Left renal pelvis (tissue), 4 donors: ENCODE measurements at places on chromosomes 5 and 9.

GRCh38 chr9:26061948-26062575, 383.8 kb upstream of the TUSC1 start:
- DNase-seq, result no peak

DNA sequence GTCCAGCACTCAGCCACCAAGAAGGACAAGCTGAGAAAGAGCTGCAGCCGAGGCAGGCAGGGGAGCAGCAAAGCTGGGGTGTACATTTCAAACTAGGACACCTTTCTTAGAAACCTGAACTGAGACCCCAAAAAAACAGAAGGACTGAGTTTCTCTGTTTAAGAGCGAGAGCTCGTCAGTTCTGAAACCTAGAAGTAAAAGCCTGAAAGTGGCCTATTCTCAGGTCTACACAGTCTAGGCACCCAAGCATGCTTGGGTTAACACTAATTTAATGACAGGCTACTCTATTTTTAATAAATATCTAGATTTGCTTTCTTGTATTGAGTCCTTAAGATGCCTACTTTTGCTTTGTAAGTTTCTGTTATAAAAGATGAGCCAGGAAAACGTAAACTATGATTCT, 49.0 kb upstream of the TLE4 start:
- no peak for DNase-seq

DNA sequence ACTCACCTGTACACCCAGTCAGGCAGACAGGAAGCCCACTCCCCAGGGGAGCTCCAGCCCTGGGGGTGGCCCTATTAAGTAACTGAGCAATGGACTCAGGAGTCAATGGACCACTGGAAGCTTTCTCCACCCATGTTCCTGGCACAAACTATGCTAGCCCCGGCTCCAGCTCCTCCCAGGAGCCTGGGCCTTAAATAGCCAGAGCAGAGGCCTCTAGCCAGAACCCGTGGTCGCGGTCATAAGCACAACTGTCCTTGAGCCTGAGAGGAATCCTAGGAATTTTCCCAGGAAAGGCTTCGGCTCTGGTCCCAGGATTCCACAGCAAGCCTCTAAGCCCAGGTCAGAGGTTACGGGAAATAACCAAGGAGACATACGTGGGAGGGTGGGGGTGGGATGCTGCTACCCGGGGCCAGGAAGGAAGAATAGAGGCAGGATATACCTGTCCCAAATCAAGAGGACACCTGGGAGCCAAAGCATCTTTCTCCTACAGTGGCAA, 5.5 kb downstream of the SEPTIN8 start:
- no peak for DNase-seq

GRCh38 chr9:69476016-69476415, 151.0 kb downstream of the ENTREP1 start:
- DNase-seq, result no peak

DNA sequence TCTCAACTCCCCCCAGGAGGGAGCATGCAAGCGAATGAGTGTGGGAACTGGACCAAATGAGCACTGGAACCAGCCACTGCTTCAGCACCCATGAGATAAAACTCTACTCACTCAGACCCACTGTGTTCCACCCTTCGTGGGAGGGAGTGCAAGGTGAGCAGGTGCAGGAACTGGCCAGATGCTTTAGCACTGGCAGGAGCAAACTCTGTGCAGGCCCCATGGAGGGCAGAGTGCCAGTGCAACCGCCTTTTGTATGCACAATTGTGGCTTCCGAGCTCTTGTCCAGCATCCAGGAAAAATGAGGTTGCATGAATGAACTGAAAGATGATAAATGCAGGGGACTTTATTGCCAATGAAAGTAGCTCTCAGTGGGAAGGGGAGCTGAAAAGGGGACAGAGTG, 67.4 kb upstream of the CCDC112 start:
- DNase-seq, result no peak

DNA sequence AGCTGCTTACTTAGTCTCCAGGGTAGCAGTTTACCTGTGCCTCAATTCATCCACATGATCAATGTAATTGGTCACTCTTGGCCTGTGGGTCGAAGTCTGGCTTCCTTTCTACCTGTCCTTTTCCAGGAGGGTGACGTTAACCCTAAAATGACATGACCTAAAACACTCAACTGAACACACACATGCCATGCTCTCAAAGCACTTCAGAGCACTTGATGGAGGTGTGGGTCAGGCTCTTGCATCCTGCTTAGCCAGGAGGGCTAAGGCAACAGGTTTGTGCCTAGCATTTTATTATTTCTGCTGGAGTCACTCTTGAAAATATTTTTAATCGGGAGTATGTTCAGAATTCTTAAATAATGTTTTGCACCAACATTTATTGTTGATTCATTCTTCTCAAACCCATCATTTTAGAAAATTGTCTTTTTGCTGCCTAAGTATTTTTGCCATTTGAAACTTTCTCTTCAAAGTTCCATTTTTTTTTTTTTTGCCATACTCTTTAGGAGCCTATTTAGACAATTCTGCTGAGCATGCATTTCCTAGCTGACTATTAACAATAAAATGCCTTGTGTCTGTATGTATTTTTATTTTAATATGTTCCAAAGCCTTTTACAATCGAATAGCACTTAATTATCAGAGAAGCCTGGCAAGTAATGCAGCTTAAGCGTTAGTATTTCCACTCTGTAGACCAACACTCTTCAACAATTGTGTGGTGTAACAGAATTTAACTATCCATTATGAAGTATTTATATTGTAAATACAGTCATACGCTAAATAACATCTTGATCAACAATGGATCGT, 59.1 kb downstream of the ATP10B start:
- DNase-seq, result no peak

GRCh38 chr5:113119246-113119924, 142.8 kb downstream of the DCP2 start:
- DNase-seq, result peak; percentile 39

DNA sequence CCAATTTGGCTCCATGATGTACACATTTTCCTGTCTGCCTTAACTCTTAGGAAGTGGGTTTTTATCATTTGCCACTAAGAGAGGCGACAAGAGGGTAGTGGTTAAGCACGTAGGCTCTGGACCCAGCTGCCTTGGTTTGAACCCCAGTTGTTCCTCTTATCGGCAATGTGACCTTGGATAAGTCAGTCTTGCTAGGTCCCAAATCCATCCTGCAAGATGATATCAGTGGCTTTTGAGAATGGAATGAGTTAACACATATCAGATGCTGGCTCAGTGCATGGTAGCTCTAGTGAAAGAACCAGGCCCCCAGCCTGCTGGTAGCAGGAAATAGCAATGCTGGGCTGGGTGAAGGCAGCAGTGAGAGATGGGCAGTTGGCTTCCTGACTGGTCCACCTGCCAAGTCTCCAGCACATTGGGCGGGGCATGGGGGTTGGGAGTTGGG, 72.5 kb downstream of the STK10 start:
- DNase-seq, result no peak

DNA sequence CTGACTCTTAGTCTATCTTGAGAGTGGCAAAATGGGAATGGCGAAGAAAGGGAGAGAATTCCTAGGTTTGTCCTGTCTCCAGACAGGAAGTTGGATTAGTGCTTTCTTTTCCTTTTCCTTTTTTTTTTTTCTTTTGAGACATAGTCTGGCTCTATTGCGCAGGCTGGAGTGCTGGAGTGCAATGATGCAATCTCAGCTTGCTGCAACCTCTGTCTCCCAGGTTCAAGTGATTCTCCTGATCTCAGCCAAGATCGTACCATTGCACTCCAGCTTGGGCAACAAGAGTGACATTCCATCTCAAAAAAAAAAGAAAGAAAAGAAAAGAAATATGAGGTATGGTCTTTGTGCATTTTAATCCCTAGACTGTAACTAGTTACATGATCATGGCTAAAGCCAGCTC, 12.6 kb upstream of the KIF27 start:
- no peak for DNase-seq

GRCh38 chr9:35832814-35833213, 3.8 kb downstream of the TMEM8B start:
- no peak for DNase-seq

- no peak for DNase-seq
Observed at GRCh38 chr5:135890867-135891266, 4.8 kb downstream of the IL9 start.

DNA sequence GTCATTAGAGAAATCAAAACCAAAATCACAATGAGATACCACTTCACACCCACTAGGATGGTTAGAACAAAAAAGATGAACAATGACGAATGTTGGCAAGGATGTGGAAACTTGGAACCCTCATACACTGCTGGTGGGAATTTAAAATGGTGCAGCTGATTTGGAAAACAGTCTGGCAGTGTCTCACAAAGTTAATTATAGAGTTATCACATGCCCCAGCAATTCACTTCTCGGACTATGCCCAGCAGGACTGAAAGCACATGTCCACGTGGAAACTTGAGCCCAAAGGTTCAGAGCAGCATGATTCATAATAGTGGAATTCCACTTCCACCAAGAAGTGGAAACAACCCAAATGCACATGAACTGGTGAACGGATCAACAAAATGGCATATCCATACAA, 85.0 kb upstream of the HRH2 start:
- DNase-seq, result no peak

DNA sequence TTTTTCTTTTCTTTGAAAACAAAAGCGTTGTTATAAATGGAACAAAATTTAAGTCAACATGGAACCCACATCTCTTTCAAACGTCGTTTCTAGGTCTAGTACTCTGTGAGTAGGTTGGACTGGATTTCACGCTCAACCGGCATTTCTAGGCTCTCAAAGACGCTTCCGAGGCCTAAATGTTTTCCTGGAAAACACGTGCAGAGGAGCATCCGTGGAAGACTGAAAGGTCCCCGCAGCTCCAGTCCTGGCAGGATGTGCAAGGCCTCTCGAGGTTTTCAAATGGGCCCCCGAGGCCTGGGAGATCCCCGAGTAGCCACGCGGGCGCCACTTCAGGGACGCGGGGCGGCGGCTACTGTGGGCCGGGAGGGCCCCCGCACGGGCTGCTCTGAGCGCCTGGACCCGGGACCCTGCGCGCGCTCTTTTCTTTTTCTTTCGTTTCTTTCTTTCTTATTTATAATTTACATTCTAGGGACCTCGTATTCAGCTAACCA, 4.2 kb upstream of the IRX2 start:
- DNase-seq, result no peak

- no peak for DNase-seq
Observed at GRCh38 chr5:96733771-96734500, 71.8 kb downstream of the CAST start.

GRCh38 chr9:112112941-112113681, 62.0 kb downstream of the SUSD1 start:
- no peak for DNase-seq

DNA sequence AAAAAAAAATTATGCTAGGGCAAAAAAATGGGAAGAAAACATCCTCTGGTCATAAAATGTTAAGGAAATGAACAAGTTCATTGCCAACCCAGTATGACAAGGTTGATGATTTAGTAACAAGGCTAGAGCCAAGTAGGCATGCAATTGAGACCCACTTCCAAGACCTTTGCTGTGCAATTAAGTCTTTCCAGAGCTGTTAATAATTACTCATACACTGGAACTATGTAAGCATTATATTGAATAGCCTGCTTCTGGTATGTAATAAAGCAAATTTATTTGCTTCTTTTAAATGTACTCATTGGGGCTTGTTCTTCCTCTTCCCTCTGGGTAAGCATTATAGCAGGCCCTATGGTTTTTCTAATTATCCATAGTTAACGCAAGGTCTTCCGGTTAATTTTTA, 32.5 kb upstream of the SNAPC3 start:
- DNase-seq, result no peak

- DNase-seq, result no peak
Observed at GRCh38 chr9:26723486-26723885, 169.1 kb downstream of the CAAP1 start.

- peak; percentile 72 for DNase-seq
Observed at GRCh38 chr5:93578813-93579691, 2.0 kb downstream of the NR2F1-AS1 start.

GRCh38 chr5:135598691-135599395, 20.1 kb upstream of the CXCL14 start:
- DNase-seq, result no peak

- no peak for DNase-seq
Observed at GRCh38 chr5:59287361-59287760, 606.2 kb downstream of the PDE4D start.

- no peak for DNase-seq
Observed at GRCh38 chr5:116730185-116730584, 155.6 kb upstream of the SEMA6A start.

DNA sequence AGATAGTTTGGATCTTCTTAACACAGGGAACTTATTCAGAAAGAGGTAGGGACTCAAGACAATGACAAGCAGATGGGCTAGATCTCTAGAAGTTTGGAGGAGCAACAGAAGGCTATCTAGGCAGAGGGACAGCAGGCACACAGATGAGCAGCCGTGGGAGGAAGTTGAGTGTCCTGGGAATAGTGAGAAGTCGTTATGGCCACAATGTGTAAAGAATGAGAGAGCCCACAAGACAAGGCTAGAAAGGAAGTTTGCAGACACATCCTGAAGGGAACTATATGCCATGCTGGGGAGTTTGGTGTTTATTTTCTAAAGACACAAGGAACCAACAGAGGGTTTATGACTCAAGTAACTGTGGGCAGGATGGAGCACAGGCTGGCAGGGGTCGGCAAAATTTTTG, 160.6 kb downstream of the PALM2AKAP2 start:
- no peak for DNase-seq

GRCh38 chr5:31717561-31717960, 78.6 kb downstream of the PDZD2 start:
- no peak for DNase-seq

DNA sequence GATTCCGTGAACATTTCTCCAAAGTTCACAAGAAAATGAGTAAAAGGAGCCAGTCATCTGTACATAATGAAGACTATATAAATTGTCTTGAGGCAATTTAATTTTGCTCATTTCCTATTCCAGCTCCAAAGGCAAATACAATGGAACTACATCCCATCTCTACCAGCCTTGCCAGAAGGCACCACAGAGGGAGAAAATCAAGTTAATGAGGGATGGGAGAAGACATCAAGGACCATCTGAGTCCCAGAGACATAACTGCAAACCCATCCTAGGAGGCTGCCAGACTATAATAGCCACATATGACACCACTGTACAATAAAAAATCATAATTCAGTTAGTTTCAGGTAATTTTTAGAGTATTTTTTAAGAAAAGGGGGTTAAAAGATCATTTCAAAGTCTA, 136.3 kb upstream of the RGMB start:
- DNase-seq, result no peak

DNA sequence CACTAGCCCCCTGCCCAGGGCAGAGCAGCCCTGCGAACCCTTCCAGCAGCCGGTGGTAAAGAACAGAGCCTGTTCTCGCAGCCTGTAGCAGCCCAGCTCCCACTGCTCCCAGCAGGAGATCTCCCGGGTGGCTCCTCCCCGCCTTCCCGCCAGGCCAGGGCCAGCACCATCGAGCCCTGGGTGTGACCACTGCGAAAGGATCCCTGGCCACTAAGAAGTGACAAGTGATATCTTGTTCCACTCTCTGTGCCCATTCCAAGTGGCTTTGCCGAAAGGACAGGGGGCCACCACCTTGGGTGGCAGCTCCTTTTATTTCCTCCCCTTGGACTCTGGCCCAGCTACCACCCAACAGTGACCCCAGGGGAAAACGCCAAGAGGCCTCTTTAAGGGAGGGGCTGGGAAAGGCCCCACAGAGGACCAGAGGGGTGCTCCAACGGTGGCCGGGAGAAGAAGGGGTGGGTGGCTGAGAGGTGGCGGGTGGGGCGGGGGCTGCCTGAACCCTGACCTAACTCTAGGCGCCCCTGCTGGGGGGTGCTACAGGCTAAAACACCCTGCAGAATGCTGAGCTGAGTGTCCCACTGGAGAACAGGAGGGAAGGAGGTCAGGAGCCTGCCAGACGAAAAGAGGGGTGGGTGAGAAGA, 1.6 kb downstream of the NACC2 start:
- DNase-seq, result no peak

GRCh38 chr9:87278971-87279733, 218.5 kb upstream of the DAPK1 start:
- DNase-seq, result no peak

GRCh38 chr5:90220554-90220953, 189.0 kb downstream of the CETN3 start:
- DNase-seq, result no peak
